ENCODE measurements at places on chromosomes 7 and 10.

DNA sequence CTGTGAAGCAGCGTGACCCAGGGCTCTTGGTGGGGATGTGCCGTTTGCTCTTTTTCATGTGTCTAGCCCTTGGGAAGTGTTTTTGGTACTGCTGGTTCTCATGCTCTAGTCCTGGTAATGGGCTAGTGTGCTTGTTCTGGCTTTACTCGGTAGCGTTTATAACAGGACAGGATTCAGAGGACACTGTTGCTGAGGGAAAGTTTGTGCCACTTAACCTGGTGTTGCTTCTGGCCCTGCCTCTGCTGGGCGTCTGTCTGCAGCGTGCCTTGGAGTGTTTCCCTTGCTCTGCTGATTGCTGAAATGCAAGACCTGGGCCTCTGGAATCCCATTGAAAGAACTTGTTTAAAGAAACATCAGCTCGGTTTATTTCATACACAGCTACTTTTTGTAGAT lies 35.0 kb downstream of the INPP5A start:
- DNase-seq, result no peak

- DNase-seq, result no peak
Measured at GRCh38 chr10:14588084-14588937, 186.4 kb downstream of the FAM107B start.

GRCh38 chr7:30224511-30225062 lies 59.8 kb upstream of the ZNRF2 start:
- DNase-seq, result no peak

- no peak for DNase-seq
Measured at GRCh38 chr10:121527690-121528089, 70.6 kb downstream of the FGFR2 start.

GRCh38 chr10:81594991-81595390 lies 280.0 kb upstream of the NRG3 start:
- DNase-seq, result no peak

DNA sequence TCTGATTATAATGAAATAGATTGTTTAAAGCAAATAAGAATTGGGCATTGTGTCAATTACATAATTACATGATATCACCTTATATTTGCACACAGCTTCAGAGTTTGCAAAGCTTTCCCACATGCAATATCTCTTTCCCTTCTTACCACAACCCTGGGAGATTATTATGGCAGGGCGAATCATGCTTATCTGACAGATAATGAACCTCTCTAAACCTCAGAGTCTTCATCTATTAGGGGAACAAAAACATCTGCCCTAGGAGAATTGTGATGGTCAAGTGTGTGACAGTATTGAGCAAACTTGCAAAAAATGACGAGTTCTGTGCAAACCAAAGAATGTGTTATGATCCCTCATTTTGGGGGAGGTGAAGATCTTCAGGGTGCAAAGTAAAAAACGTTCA lies 90.0 kb downstream of the MYOF start:
- no peak for DNase-seq

GRCh38 chr10:110457851-110458250 lies 39.9 kb upstream of the DUSP5 start:
- no peak for DNase-seq

GRCh38 chr7:106108991-106109390 lies 3.1 kb downstream of the SYPL1 start:
- DNase-seq, result no peak

DNA sequence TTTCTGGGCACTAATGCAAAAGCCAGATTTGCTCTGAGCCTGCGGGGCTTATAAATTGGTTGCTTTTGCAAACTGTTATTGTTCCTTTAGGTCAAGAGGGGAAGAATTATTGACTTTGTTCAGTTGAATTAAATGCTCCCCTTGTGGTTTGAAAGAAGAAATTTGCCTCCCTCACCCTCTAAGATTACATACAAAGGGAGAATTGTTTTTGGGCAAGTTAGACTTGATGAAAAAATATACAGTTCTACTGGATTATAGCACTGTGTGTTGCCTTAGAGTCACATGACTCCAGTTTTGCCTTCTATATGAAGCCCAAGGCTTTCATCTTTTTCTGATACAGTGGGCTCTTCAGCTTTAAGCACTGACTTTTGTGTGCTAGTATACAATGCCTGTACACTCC lies 1265.8 kb upstream of the LRRTM3 start:
- no peak for DNase-seq

DNA sequence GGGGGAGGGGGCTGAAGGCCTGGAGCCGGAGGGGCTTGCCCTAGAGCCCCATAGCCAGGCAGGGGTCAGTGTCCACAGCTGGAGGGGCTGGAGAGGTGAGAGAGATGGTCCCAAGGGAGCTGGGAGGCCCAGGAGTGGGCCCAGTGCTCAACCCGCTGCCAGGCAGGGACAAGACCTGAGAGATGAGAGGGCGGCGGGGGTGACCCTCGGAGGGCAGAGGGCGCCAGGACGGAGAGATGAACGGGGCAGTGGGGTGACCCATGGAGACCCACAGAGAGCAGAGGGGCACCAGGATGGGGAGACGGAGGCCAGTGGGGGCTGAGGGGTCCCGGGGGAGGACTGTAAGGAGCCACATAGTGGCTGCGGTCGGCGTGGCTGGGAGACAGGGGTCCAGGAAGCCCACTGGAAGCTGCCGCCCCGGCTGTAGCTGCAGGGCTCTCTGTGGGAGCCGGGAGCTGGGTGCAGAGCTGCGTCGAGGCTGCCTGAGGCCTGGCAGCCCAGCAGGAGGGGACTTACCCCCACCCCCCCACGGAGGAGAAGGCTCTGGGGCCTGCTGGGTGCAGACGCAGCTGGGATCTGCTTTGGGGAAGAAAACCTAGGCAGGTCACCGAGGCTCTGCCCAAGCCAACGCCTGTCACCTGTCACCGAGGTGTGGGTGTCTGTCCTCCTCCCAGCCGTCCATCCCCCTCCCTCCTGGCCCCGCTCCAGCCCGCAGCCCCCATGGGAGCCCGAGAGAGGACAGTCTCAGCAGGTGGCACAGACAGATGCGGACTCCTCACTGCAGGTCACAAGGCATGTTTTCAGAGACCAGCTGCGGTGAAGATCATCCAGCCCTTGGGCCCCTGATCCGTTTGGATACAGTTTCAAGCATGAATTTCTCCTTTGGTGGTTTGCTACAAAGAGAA lies 25.1 kb downstream of the PWWP2B start:
- no peak for DNase-seq

- no peak for DNase-seq
Measured at GRCh38 chr7:29454899-29455451, 108.7 kb upstream of the PRR15 start.

DNA sequence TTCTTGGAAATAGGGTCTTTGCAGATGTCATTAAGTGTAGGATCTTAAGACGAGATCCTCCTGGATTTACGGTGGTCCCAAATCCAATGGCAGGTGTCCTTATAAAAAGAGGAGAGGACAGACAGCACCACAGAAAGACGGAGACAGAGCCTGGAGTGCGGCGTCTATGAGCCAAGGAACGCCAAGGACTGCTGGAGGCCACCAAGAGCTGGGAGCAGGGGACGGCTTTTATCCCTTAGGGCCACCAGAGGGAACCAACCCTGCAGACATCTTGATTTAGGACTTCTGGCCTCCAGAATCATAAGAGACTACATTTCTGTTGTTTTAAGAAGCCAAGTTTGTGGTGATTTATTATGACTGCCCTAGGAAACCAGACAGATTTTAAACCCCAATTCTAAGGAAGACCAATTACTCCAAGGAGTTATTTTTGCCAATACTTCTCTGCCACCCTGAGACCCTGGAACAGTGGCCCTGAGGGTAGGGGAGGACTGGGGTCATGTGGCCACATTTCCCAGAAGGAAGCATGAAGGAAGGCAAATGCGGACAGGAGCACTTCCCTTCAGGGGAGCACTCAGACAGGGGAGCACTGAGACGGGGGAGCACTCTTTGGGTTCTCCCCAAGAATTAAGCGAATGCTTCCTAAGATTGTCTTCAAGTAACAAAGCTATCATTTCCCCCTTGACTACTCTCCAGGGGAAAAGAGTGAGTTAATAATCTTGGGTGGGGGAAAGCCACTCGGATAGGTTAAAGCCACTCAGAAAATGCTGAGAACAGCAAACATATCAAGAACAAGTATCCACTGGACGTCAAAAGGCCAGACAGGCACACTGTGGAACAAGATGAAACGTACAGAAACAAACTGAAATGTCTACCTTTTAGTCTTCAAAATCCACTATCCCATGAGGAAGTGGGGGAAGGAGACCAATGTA lies 67.5 kb downstream of the CHST15 start:
- no peak for DNase-seq

- no peak for DNase-seq
Measured at GRCh38 chr10:61316676-61317265, 136.4 kb downstream of the TMEM26 start.

DNA sequence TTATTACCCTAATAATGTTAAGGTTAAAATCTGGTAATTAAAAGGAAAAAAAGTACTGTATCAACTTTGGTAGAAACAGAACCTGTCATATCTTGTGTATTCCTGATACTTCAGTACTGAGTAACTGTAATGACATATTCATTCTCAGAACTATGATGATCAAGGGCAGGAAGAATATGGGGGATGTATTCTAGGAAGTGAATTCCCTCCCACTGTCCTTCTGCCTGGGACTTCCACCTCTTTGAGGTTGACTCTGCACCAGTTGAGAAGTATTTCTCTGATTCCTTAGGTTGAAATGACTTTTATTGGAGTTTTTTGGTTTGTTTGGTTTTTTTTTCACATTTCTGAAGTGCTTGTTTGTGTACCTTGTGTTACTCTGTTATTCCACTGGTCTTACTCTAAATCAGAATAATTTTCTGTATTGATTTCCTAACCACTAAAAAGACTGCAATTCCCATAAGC lies 36.9 kb downstream of the WASL start:
- no peak for DNase-seq

- peak; percentile 29 for DNase-seq
Measured at GRCh38 chr7:132471515-132471914, 104.8 kb downstream of the PLXNA4 start.

- no peak for DNase-seq
Measured at GRCh38 chr10:60629332-60629731, 148.9 kb upstream of the CDK1 start.

- no peak for DNase-seq
Measured at GRCh38 chr7:24427048-24427447, 143.1 kb downstream of the NPY start.

GRCh38 chr10:1373287-1373686 lies 317.1 kb downstream of the WDR37 start:
- no peak for DNase-seq

DNA sequence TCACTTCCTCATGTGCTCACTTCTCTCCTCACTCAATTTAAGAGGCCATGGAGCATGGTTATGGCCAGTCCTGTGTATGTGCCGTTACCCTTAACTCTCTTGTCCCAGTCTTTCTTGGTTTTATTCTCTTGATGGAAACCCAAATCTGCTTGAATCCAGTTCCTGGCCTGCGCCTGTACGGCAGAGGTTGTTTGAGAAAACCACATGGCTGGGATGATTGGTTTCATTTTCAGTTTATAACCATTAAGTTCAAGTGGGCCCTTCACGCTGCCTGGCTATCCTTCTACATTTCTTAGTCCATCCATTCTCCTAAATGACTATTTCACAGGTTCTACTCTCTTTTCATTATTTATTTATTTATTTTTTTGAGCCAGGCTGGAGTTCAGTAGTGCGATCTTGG lies 1.6 kb upstream of the ZNF239 start:
- no peak for DNase-seq

- DNase-seq, result no peak
Measured at GRCh38 chr10:4257939-4258465, 473.0 kb upstream of the KLF6 start.

DNA sequence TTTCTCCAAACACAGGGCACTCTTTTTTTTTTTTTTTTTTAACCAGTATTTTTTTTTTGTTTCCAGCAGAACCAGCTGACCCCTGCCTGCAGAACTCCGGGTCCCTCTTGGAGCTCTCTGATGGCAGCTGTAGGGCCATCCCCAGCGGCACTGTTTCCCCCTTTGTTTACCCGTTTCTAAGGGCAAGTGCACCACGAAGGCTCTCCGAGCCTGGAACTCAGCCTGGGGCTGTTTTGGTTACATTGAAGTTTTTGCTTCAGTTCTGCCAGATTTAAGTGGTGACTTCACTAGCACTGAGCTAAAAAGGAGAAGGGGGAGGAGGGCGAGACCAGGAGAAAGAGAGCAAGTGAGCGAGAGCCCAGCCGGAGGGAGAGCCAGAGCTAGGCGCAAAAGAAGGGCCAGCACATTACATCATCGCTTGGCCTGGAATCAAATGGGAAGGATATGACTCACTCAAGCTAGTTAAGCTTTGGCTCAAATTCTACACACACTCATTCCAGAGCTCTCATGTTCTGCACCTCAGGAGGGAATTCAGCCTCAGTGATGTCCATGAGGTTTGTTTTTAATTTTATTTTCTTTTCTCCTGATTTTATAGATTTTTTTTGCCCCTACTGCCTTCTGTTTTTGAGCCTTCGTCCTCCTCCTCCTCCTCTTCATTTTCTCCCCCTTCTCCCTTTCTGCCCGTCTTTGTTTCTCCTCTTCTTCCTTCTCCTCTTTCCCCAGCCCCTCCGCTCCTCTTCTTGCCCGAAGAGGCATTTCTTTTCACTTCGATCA lies 272.3 kb downstream of the TRIL start:
- peak; percentile 86 for DNase-seq

DNA sequence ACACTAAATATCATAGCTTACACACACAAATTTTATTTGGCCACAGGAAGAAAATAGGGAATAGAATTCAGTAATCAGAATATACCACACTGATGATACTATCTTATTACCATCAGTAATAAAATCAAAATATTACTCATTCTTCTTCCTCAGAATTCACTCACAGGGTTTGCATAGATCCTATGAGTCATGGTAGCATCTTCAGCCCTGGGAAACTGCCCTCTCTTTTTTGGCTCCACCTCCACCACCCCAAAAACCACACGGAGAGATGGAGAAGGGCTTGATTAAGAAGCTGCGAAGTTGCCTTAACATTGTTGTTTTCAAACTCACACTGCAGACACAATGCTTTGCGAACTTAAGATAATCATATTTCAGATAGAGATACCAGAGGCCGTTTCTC lies 154.1 kb upstream of the AHR start:
- no peak for DNase-seq

- no peak for DNase-seq
Measured at GRCh38 chr10:35384265-35384868, 48.1 kb downstream of the CCNY start.

- no peak for DNase-seq
Measured at GRCh38 chr10:101379663-101380352, 25.8 kb downstream of the BTRC start.

DNA sequence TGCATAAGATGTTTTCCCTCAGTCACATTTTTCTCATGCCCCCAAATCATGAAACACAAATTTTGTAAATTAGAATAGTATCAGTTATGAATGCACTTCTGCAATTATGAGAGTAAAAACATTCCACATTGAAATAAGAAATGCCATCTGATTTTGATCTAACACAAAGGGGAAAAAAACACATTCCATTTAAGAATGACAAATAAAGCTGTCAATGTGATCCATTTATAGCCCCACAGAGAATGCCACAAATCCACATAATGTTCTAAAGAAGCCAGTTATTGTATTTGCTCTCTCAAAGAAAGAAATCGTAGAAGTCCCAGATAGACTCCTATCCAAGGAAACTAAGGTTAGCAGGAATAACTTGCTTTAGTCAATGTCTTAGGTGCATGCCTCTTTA lies 48.7 kb upstream of the RHOBTB1 start:
- DNase-seq, result no peak

GRCh38 chr7:85719981-85720953 lies 533.4 kb upstream of the SEMA3D start:
- no peak for DNase-seq

GRCh38 chr7:48627164-48627563 lies 297.2 kb upstream of the CDC14C start:
- no peak for DNase-seq

GRCh38 chr7:371779-372545 lies 82.0 kb downstream of the FOXL3 start:
- no peak for DNase-seq
